HuH-7.5 (cell line): ENCODE measurements at places on chromosomes 11 and 22.

DNA sequence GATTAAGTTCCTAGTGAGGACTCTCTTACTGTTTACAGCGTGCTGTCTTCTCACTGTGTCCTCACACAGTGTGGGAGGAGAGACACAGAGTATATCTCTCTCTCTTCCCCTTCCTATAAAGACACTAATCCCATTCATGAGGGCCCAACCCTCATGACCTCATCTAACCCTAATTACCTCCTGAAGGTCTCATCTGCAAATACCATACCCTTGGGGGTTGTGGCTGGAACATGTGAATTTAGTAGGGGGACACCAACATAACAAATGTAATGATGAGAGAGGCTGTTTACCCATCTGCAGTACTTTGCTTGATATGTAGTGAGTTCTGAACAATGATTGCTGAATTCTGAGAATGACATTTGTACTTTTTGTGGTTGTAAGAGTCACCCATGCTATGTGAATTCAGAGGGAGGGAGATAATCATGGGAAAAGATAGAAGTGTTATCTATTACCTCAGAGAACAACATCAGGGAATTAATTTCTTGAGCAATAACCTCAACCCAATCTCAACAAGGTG lies 4.9 kb upstream of the OR52W1 start:
- no peak for DNase-seq

- DNase-seq: no peak
Observed at GRCh38 chr11:27395556-27396258, 32.7 kb upstream of the CCDC34 start.

- DNase-seq: no peak
Observed at GRCh38 chr11:17221968-17222367, 14.2 kb upstream of the PIK3C2A start.

- DNase-seq: no peak
Observed at GRCh38 chr11:69221086-69221485, 65.4 kb downstream of the SMIM38 start.

- no peak for DNase-seq
Observed at GRCh38 chr11:37695283-37695682, 1097.2 kb upstream of the RAG2 start.

GRCh38 chr11:112785719-112786118 lies 175.5 kb upstream of the NCAM1 start:
- DNase-seq: no peak

DNA sequence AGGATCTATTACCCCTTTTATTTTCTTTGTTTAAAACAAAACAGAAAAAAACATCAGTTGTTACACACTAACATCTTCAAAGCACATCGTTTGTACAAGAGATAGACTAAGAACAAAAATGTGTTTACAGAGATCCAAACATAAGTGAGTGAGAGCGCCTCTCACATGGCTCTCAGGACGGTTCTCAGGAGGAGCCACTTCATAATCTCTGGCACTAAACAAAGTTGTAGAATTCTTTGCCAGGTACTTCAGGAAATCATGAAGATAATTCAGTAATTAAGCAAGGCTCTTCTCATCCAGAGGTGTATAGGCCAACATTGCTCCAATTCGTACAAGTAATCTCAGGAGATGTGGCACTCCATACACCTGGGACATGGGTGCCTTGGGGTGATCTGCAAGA lies 29.8 kb downstream of the PDE3B start:
- no peak for DNase-seq

- no peak for DNase-seq
Observed at GRCh38 chr11:37459456-37459855, 861.4 kb upstream of the RAG2 start.

- no peak for DNase-seq
Observed at GRCh38 chr11:102306817-102307726, 10.2 kb upstream of the BIRC3 start.

- DNase-seq: no peak
Observed at GRCh38 chr11:58573451-58574104, 2.1 kb downstream of the LPXN start.

DNA sequence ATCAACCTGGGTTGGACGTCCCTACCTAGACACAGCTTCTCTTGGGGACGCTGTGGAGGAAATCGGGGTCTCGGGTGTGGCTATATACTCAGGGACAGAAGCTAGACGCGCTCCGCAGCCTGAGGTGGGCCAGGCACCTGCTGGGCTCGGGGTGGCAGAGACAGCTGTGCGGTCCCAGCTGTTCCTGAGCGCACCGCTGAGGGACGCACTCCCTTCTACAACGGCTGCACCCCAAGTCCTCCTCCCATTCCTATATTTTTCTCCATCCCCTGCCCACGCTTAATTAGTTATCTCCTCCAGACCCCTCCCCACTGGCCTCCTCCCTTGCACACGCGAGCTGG lies 188 bp upstream of the MTNR1B start:
- DNase-seq: no peak

DNA sequence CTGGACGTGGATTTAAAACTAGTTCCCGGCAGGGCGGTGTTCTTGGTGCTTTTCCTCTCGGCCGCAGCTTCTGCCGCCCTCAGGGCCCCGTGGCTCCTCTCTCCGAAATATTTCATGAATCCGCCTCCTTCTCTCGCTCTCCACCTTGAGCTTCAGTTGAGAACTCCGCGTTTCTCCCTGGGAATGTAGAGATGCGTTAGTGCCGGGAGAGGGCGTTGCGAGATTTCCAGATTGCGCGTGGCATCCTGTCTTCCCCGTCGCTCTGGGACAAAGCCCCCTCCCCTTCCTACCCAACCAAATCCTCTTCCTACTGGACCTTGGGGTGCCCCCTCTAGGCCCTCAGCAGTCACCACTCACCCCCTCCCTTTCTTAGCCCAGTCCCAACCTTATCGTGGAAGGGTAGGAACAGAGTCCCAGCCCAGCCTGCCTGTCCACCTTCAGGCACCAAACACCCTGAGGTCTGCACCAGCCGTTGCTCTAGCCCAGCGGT lies 15.5 kb upstream of the RAC2 start:
- no peak for DNase-seq
